ENCODE measurements at places on chromosomes 3 and 15.

GRCh38 chr3:176974279-176974678 lies 223.0 kb downstream of the TBL1XR1 start:
- no peak for DNase-seq

DNA sequence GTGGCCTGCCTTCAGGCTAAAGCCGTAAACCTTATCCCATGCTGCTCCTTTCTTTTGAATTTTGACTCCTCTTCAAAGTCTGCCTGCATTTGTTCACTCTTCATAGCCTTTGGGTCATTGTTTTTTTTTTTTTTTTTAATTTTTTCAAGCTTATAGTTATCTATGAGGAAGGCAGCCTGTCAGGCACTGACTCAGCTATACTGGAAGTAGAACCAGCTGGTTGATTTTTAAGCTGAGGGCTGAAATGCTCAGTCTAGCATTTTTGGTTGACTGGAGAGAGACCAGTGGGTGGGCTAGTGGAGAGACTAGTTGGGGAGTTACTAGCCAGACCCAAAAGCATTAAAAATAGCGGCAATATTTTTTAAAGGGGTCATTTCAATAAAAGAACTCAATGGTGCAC lies 44.1 kb downstream of the C3orf20 start:
- DNase-seq = no peak

DNA sequence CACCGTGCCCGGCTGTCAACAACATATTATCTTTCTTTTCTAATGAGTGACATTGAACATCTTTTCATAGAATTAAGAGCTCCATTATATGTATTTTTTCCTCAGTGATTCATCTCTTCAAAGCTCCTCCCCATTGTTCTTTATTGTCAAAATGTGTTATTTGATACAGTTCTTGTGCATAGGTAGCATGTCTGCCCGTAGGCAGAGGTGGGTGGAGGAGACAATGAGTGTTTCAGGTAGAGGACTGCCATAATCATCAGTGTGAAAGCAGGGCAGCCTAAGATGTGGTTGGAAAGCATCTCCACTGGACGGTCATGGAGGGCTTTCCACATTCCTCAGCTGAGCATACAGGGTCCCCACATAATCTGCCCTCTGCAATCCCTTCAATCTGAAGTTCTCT lies 452.0 kb upstream of the MCTP2 start:
- DNase-seq = no peak

- DNase-seq = no peak
These were observed 187.2 kb downstream of the MEX3B start for GRCh38 chr15:81858586-81858985.

GRCh38 chr15:39651881-39652280 lies 71.0 kb downstream of the THBS1 start:
- no peak for DNase-seq

GRCh38 chr3:183809270-183809669 lies 16.1 kb downstream of the MAP6D1 start:
- DNase-seq = no peak

GRCh38 chr3:139794469-139795265 lies 116.9 kb upstream of the NMNAT3 start:
- no peak for DNase-seq

GRCh38 chr15:63425426-63425985 lies 43.9 kb upstream of the CA12 start:
- DNase-seq = no peak

DNA sequence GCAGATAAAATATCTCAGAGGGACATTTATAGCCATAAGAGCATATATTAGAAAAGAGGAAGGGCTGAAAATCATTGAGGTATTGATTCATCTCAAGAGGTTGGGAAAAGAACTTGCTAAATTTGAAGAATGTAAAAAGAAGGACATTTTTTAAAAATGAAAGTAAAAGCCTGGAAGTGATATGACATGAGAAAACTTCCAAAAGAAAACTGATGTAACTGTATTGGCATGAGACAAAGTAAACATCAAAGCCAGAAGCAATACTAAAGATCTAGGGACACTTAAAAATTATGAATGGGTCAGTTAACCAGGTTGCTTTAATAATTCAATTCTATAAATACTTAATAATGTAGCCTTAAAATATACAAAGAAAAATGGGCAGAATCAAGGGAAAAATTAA lies 31.9 kb downstream of the CEP63 start:
- DNase-seq = no peak

GRCh38 chr3:14481018-14481645 lies 59.0 kb downstream of the GRIP2 start:
- no peak for DNase-seq

- DNase-seq = no peak
These were observed 191.4 kb downstream of the STT3B start for GRCh38 chr3:31724116-31724515.

GRCh38 chr15:63576441-63576840 lies 20.7 kb upstream of the FBXL22 start:
- no peak for DNase-seq

All from stimulated activated CD4-positive, alpha-beta T cell treated with anti-CD3 and anti-CD28 coated beads, Interleukin-1b, Interleukin-23, amount 100 ng/mL, for 4 hours (primary cell).